A549 treated with RU486 at 1 μM for 4 hours (cell line): ENCODE measurements at places on chromosomes 2 and 18. TPM values are rescaled to one million over a fixed set of nuclear protein-coding genes. Genes with fewer than 3 reads are reported as not detected.

The EMX1 gene
- total RNA-seq: 0.27 TPM in 1 of 5 replicates, not detected in the others

The VWA3B gene
- total RNA-seq: 0.51 to 0.77 TPM (median 0.62 TPM) in 3 of 5 replicates, not detected in the others

The SMC6 gene
- 14.6 to 37.2 TPM (median 31.7 TPM) in 5 replicates for total RNA-seq

The LGALSL gene
- total RNA-seq: 7.8 to 12.3 TPM (median 10.3 TPM) in 5 replicates

The DCC gene
- total RNA-seq: not detected in 5 replicates

The STPG4 gene
- total RNA-seq: 0.10 to 0.17 TPM in 2 of 5 replicates, not detected in the others

The WNT10A gene
- total RNA-seq: 0.07 to 0.31 TPM in 2 of 5 replicates, not detected in the others

The CYP20A1 gene
- 6.9 to 9.9 TPM (median 8.3 TPM) in 5 replicates for total RNA-seq

The TNS1 gene
- total RNA-seq: 5.3 to 13.3 TPM (median 9.4 TPM) in 5 replicates

The ANKRD30B gene
- total RNA-seq: not detected in 5 replicates

The RNU2-63P gene
- not detected in 5 replicates for total RNA-seq

The TCF7L1 gene
- 5.9 to 10.3 TPM (median 7.6 TPM) in 5 replicates for total RNA-seq

The CREB1 gene
- 17.6 to 30.7 TPM (median 25.7 TPM) in 5 replicates for total RNA-seq
